ENCODE measurements at places on chromosomes 2 and 18.

DNA sequence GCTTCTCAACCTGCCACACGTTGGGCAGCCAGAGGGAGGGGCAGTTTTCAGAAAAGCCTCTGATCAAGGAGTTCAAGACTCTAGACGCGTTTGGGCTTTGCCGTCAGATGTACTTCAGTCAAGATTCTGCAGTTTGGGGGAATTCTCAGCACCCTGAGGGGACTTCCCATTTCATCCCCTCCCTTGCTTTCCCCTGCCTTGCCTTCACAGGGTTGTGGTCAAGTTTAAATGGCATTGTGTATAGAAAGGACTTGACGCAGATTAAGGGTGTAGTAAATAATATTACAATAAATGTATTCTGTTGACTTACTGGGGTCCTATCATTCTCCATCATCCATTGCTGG, 198.3 kb upstream of the NABP1 start:
- no peak for DNase-seq

GRCh38 chr2:46818819-46819218, 96.8 kb downstream of the MCFD2 start:
- DNase-seq: no peak

DNA sequence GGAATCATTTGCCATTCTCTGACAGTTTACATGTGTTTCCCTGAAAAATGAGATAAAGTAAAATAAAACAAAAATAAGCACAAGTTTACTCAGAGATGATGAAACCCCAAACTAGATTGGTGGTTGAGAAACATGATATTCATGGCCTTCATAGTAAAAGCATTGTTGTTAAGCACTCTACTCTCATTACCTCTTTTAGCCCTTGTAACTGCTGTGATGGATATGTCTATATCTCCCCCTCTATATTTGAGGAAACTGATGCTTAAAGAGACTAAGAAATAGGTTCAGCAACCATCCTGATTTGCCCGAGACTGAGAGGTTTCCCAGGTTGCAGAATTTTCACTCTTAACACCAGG, 33.9 kb upstream of the GALNT3 start:
- DNase-seq: no peak

- DNase-seq: no peak
Measured at GRCh38 chr2:117635481-117635880, 179.0 kb upstream of the DDX18 start.

GRCh38 chr2:11547912-11548497, 14.2 kb downstream of the GREB1 start:
- no peak for DNase-seq

DNA sequence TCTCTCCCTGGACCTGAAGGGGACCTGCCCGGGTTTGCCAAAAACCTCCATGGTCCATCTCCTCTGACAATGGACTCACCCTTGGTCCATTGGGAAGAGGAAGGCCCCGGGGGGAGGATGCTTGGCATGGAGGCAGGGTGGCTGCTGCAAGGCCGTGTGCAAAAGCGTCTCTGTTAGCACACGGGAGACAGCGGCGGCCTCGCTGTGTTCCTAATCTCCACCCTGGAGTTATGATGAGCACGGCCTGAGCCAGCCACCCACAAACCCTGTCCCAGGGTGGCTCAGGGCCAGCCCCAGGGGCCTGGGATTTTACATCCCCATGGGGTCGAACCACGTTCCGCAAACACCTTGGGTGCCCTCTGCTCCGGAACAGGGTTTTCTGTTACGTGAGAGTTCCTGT, 35.8 kb downstream of the AQP12A start:
- DNase-seq: no peak

GRCh38 chr2:25787020-25787419, 91.3 kb downstream of the ASXL2 start:
- no peak for DNase-seq

- no peak for DNase-seq
Measured at GRCh38 chr18:35926884-35927283, 45.6 kb upstream of the RMP24 start.

DNA sequence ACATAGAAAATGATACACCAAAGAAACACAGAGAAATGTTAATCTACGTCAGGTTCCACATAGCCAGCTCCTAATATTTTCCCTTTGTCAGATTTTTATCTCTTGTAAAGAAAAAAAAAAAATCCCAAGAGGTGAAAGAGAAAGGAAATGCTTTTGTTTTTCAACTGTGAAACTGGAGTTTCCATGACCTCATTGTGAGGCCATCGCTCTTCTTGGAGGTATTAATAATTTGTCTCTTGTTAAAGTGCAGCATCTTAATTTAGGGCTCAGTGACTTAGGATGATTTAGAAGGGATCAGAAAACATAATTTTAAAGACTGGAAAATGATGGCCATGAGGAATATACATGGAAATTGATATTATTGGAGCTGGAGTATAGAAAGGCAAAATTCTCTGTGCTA, 21.7 kb downstream of the ARHGAP28 start:
- DNase-seq: no peak

DNA sequence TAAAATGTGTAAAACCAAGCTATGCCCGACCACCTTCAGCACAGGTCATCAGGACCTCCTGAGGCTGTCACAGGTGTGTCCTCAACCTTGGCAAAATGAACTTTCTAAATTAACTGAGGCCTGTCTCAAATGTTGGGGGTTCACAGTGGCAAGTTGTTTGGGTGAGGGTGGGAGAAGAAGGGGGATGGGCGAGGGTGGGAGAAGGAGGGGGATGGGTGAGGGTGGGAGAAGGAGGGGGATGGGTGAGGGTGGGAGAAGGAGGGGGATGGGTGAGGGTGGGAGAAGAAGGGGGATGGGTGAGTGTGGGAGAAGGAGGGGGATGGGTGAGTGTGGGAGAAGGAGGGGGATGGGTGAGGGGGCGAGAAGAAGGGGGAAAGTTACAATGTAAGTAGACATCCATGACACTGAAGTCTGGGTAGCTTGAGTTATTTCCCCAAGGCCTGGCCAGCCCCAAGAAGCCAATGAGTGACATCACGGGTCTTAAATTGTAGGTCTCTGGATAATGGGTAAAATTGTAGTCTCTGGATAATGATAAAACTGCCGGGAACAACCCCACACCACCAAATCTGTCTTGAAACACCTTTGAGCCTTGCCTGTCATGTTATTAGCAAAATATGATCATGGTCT, 56.3 kb downstream of the TIMM21 start:
- DNase-seq: no peak

DNA sequence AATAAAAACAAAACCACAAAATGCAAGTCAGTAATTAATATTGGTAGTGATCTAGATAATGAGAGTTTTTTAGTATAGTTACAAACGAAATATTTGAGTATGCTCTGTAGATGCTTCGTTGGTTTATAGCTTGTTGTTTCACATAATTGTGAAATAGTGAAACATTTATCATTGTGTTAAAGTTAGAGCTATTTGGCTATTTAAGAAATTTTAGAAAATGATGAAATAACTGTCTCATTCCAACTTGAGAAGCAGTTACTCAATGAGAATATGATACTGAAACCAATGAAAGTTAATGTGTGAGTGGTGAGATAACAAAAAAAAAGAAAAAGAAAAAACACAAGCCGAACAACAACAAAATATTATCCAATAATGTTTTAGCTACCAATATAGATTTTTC, 475.6 kb upstream of the ZEB2 start:
- DNase-seq: no peak

DNA sequence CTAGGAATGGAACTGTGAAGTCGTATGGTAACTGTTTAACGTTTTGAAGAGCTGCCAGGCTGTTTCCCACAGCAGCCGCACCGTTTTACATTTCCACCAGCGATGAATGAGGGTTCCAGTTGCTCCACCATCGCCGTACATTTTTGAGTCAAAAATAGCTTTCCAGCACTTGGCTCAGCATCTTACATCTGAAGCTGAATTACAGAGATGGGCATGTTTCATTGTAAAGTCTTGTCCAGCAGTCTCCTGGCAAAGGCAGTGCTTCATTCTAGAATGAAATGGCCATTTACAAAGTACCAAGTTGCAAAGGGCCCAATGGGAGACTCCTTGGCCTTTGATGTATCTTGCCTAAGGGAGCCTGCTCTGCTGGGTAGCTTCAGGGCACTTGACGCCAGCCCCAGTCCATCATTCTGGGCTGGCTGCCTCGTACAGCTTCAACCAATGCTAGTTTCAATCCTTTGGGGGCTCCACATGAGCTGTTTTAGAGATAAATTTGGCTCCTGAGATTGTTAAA, 45.1 kb downstream of the ATIC start:
- DNase-seq: no peak

GRCh38 chr2:1910592-1911246, 166.4 kb upstream of the PXDN start:
- no peak for DNase-seq

- no peak for DNase-seq
Measured at GRCh38 chr18:24983566-24984139, 368.3 kb downstream of the ZNF521 start.

DNA sequence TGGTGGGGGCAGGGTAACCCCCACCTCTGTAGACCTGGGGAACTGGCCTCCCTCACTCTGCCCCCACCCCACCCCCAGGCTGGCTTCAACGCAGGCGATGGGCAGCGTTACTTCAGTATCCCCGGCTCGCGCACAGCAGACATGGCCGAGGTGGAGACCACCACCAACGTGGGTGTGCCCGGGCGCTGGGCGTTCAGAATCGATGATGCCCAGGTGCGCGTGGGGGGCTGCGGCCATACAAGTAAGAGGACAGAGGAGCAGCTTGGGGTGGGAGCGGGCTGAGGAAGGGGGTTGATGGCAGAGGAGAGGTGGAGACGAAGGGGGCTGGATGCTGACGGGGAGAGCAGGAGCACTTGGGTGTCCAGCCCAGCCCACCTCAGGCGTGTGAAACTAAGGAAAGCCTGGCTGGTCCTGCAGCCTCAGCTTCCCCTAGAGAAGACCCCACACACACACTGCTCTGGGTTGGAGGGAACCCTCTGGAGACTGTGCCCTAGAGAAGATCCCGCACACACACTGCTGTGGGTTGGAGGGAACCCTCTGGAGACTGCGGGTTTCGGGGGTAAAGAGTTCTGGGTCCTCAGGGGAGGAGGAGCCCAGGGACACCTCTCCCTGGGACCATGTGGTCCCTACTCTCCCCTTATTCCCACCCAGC, 36.2 kb downstream of the SNED1 start:
- no peak for DNase-seq

DNA sequence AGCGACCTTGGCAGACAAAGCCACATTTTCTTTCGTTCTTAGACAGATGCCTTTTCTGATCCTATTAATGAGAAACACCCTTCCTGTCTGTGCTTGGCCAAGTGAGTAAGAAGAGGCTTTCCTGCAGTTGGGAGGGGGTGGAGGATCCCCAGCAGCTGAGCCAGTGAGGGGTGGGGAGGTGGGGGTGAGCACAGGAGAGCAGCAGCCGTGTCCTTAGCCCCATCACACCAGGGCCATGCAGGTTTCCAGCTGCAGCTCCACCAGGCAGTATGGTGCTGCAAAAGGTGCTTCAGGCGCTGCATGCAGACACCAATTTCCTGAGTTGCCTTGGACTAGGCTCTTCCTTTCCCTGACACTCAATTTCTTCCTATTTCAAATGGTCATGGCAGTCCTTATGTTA, 123.3 kb upstream of the SIX2 start:
- DNase-seq: no peak

DNA sequence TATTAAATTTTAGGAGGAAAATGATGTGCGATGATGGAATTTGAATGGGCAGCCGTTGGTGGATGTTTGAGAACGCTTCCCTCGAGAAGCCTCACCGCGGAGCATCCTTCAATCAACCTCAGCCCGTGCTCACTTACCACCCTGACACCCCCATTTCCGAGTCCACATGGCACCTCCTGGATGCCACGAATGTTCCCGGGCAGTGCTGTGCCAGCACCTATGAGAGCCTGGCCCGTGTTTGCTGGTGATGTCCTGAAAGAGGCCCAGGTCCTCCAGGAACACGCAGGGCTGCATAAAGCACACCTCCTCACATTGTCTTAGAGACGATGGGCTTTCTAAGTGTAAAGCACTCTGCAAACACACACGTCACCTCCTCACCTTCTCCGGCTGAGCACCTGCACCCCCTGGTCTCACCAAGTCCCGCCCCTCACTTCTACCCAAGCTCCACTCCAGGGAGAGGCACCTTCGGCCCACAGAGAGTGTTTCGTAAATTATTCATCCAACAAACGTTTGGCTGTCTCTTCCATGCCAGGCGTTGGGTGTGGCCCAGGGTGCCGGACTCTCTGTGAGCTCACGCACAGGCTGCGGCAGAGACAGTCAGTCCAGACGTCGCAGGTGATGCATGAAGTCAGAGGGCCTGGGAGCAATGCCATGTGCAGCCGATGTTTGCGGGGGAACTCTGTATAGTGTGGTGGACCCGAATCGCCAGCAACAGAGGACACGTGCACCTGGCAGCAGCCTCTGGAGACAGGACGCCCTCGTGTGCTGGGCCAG, 150.0 kb downstream of the TPO start:
- no peak for DNase-seq

- no peak for DNase-seq
Measured at GRCh38 chr2:157504623-157505022, 60.7 kb upstream of the CYTIP start.

DNA sequence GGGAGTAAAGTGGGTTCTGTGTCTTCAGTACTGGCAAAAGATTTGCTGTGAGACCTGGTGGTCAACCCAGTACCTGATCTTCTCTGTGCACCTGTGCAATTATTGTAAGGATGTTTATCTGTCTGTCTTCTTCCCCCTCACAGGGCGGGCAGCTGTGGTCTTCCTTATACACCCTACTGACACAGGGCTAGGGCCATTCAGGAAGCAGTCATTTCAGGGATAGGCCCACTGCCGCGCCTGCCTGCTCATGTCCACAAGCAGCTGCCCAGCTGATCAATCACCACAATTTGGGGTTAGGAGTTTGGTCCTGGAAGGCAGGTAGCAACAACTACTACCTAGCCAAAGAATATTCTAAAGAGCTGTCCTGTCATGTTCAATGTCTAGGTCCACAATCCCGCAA, 1.2 kb upstream of the CNNM4 start:
- no peak for DNase-seq

DNA sequence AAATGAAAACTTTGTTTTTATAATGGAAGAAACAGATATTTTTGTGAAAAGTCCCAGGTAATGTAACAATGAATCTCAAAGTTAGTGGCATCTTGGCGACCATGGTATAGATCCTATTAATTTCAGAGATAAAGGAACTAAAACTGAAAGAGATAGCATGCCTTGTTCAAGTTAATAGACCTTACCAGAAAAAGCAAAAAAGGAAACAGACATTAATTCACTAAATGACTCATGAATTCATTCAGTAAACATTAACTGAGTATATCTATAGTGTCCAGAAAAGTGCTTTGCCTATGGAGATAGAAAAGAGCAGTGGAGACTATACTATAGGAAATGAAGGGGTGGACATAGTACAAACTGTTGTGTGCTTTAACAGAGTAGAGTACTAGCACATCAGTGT, 763.3 kb downstream of the TRIB2 start:
- DNase-seq: no peak

GRCh38 chr18:77093067-77093430, 39.5 kb downstream of the MBP start:
- DNase-seq: no peak

DNA sequence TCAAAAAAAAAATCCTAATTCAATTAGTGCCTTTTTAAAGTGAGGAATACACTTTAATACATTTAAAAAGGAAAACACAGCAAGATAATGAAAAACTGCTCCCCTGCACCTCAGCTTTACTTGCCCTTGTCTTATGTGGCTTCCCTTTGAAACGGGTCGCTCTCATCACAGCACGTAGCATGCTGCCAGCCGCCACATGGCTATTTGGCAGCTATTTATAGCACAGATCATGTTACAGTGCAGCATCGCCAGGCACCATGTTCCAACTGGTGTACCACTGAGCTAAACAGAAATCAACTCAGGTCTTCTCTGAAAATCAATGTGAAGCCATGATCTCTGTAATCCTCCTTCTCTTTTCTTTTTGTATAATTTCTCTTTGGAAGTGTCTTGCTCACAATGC, 65.1 kb downstream of the TMEM182 start:
- peak; percentile 80 for DNase-seq

Measured in NCI-H1092 (cell line).